ENCODE measurements at places on chromosomes 12 and 14.

DNA sequence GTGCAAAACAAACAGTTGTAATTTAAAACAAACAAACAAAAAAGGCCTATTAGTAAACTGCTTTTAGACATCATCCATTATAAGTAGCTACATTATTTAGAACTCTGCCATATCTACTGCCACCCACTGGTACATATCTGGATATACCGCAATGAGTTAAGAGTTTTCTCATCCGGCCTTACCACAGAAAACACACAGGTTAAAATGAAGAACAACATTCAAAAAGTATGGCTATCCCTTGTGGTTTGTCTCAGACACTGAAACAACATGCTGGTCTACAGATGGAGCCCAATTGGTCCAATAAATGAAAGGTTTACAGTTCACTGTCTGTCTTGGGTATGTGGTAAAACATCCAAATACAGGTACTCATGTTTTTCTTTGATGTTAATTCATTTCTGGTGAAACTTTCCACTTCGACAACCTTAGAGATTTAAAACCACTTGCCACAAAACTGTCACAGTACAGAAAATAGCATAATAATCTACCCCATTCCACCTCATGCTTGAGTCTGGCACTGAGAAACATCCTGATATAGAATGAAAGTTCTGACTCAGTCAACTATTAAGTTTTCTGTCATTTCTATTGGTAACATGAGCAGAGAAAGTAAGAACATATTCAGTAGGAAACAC is 354.3 kb downstream of the CEP128 start:
- no peak for DNase-seq

DNA sequence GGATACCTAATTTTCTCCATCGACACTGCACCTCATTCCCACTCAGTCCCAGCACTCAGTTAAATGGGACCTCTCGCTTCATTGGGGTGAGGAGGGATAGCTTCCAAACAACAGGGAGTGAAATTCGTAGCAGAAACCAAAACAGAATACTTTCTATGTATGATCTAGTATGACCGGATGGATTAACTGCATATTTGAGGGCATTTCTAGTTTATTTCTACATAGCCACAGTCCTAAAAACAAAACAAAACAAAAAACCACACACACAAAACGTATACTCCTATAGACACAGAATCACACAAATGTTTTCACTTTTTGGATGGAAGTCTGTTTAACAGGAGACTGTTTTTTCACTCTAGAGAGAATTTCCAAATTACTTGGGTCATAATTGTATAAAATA is 307.5 kb upstream of the FKBP4 start:
- no peak for DNase-seq

DNA sequence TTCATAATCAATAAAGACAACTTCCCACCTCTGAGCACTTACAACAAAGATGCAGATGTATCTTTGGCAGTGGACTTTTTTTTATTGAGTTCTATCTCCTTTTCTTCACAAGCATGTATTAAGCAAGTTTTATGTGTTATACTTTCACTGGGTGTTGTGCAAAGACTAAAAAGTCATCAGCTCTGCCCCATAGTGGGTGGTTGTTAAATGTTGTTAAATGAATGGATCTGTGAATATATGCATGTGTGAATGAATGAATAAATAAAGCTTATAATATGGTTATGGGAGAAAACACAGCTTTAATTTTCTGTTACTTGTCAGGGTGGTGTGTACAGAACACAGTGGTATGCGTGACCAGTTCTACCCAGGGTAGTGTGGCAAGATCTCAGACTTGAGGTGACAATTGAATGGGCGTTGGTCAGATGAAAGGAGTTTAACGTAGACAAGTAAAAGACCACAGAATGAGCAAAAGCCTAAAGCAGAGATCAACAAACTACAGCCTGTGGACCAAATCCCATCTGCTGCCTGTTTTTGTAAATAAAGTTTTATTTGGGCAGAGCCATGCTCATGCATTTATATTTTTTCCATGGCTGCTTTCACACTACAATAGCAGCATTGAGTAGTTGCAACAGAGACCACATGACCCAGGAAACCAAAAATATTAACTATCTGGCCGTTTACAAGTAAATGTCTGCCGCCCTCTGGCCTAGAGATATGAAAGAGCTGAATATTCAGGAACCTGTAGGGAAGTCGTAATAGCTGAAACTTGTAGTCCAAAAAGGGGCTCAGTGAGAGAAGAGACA is 207.4 kb upstream of the EEA1 start:
- DNase-seq = no peak

- no peak for DNase-seq
These were observed 7.9 kb downstream of the C14orf132 start for GRCh38 chr14:96047101-96047500.

DNA sequence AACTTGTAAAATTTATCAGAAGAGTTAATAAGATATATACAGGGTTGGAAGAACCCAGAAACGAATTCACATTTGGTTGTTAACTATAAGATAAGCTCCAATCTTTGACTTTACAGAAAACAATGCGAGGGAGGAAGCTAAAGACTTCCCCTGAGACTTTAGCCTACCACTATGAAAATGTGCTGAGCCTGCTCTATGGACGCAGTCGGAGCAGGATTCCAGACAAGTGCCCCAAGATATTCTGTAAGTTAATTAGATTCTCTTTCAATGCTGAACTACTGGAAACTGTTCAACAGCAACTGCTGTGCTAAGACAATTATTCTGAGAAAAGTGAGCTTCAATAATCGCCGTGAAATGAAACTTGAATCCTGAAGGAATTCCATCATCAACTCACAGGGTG is 8.3 kb upstream of the LRRC10 start:
- no peak for DNase-seq

DNA sequence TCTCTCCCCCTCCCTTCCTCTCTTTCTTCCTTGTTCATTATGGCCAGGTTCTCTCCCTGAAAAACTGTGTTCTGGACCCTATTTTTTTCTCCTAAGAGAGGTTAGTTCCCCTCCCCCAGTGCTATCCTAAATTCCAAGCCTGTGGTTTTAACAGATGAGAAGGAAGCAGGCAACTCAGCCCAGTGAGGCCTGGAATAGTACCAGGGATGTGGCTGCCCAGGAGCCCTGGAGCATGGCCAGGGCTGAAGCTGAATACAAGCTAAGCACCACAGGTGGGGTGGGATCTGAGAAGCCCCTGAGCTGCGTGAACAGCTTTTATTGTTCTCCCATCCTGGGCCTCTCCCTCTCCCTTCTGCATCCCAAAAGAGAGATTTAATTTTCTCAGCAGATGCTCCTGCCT is 1581.3 kb upstream of the TMEM132C start:
- no peak for DNase-seq

- no peak for DNase-seq
These were observed 2.7 kb upstream of the NDUFA12 start for GRCh38 chr12:95006206-95006605.

DNA sequence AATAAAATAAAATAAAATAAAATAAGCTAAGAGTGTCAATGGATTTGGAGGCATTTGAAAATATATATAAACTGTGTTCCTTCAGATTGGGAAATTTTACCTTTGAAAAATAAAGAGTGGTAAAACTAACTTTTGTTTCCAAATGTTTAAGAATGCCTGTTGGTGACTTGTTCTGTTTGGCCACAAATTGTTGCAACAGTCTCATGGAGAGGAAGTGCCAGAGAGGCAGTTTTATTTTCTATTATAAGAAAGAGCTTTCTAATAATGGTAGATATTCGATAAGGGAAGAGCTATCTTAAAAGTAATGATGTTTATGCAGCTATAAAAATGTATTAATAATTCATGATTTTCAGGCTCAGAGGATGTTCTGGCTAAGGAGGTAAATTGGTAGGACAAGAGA is 68.8 kb upstream of the MDGA2 start:
- DNase-seq = no peak

DNA sequence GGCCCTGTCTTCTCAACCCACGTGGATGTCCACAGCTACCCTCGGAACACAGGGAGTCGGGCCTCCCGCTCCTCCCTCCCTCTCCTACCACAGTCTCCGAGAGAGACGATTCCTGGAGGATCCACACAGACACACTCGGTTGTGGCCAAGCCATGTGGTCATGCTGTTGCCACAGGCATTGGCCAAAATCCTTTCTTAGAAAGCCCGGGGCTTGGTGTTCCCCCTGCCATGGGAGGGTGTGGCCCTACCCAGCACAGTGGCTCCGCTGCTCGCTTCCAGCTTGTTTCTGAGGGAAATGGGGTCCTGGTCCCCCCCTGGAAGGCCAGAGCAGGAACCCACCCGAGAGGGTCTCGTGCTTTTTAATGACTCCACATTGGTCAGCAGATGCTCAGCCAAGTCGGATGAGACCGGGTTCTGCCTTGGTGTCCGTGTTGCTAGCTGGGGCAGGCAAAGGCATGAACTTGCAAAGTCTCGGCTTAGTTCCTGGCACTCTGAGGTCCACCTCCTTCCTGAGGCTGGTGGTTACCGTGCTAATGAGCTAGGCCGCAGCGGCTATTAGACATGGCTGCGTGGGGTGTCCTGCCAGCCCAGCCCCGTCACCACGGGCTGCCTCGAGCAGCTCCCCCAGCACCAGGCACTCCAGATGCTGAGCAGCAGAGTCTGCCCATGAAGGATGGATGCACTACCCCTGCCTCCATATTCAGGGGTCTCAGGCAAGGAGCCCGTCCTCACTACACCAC is 46.8 kb upstream of the MEG3 start:
- DNase-seq = no peak

DNA sequence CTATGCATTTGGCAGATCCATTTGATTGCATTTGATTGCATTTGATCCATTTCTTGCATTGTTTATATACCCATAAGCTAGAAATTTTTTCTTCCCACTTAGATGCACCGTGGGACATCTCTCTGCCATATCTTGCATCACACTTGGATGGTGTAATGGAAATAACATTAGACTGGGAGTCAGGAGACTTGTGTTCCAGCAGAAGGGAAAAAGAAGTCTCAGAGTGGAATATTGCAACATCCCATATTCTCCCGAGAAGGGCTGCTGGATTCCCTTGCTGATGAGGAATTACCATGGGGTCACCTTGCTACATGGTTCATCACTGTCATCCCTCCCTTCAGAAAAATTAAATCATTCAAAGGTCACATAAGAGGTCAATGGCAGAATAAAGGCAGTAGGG is 78.1 kb downstream of the KSR2 start:
- no peak for DNase-seq

GRCh38 chr12:570921-571794 is 92.1 kb downstream of the NINJ2 start:
- DNase-seq = no peak

DNA sequence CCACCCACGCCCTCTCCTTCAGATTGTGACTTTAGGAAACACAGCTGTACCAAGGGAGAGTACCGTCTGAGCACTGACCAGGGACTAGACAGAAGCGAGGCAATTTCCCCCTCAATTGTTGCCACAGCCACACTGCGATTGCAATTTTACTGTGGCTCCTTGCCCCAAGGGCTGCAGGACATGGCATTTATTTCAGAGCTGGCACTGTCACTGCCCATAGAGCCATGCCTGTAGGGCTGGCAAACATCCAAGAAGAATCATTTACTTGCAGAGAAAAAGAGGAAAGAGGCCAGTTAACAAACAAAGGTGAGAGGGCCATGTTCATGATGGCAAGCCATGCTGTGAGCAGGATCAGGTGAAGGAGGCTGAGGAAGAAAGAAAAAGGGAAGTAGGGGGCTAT is 129.6 kb downstream of the EMP1 start:
- DNase-seq = no peak

- no peak for DNase-seq
These were observed 434.6 kb upstream of the RGS6 start for GRCh38 chr14:71497645-71498086.

DNA sequence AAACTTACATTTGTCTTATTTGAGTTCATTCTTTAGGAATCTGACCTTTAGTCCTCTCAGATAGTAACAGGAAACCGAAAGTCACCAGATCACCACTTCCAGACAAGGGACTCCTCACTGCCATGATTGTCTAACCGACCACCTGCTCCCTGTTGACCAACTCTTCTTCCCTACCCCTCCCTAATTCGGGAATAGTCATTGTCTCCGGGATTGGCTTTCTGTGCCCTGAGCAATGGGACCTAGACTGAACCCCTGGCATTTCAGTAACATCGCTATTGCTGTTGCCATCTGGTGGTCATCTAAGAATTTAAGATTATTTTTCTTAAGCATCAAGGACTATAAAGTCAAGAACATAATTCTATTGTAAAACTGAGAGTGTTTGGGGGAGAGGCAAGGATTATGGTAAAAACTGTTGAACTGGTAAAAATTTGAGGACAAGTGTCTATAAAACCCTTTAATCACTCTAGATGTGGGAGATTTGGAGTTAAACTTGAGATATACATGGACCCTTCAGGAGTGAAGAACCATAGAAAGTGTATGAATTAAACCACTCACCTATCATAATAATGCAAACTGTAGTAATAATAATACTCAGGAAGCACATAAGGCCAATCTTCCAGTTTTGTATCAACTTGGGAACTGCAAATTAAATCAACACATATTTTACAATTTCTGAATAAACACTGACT is 6.3 kb downstream of the CLEC2A start:
- DNase-seq = no peak

DNA sequence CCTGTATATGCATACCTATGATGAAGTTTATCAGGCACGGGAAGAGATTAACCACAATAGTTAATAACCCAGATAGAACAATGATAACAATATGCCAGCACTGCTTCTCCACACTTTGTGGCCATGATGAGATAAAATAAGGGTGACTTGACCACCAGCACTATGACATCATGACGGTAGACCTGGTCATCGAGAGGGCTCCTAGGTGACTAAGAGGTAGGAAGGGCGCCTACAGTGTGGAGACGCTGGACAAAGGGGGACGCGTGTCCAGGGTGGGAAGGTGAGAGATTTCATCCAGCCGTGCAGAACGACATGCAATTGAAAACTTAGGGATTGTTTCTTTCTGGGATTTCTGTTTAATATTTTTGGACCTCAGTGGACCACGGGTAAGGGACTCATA is 221.8 kb upstream of the RTL1 start:
- DNase-seq = no peak

DNA sequence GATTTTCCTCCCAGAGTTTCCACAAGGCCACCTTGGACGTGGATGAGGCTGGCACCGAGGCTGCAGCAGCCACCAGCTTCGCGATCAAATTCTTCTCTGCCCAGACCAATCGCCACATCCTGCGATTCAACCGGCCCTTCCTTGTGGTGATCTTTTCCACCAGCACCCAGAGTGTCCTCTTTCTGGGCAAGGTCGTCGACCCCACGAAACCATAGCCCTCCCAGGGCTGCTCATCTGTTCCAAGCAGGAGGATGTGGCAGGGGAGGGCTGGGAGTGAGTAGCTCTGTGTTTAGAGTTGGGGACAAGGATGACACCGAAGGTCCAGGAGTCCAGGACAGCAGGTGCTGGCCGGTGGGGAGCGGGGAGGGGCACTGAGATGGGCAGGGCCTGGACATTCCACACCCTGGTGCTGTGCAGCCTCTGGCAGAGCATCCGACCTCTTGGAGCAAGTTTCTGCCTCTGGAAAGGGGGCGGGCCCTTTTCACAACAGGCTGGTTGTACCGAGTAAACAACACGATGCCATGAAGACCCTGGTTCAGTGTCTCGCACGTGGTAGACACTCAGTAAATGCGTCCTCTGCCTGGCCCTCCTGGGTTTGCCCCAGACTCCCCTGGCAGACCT is 8.2 kb downstream of the SERPINA4 start:
- DNase-seq = no peak
